ENCODE measurements at places on chromosomes 1 and 21.

- no peak for DNase-seq
Observed at GRCh38 chr1:216913976-216914375, 190.7 kb upstream of the ESRRG start.

DNA sequence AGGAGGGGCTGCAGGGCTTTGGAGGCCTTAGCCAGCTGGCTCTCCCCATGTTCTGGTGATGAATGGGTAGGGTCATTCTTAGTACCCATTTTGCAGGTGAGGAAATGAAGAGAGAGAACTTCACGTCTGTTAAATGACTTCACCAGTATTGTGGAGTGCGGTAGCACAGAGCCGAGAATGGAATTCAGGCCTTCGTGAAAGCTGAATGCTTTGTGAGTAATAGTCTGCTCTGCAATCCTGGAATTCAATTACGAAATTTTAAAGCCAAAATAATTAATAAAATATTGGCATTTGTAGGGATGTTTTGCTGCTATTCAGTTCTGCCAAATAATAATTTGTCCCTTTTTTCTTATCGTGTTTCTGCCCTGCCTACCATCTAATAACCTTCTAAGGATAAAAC is 197.7 kb downstream of the GREM2 start:
- no peak for DNase-seq

DNA sequence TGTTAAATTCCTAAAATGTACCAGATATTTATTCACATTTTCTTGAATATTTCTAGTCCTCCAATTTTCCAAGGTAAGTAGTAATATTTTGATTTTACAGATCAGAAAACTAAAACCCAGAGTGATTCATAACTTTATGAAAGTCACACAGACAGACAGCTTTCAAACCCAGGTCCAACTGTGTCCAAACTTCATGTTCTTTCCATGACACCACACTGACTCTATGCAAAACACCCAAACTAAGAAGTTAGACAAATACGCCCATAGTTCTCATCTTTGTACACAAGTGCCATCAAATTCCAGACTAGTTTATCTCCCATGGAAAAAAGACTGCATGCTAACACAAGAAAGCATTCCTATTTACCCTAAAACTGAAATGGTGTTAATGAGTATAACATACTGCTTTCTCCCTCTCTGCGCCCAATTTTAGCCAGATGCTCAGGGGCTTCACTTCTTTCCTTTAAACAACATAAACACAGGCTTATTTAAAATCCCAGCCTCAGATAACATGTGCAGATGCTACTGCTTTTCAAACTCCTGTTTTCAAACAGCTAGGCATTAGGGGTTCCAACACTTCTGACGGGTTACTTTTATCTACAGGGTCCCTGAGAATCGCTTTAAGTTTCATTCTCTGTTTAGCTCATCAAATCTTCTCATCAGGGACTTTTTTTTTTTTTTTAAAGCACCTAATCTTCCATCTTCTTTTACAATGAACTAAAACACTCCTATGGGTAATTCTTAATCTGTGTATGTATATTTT is 44.6 kb downstream of the WASF2 start:
- DNase-seq = no peak

DNA sequence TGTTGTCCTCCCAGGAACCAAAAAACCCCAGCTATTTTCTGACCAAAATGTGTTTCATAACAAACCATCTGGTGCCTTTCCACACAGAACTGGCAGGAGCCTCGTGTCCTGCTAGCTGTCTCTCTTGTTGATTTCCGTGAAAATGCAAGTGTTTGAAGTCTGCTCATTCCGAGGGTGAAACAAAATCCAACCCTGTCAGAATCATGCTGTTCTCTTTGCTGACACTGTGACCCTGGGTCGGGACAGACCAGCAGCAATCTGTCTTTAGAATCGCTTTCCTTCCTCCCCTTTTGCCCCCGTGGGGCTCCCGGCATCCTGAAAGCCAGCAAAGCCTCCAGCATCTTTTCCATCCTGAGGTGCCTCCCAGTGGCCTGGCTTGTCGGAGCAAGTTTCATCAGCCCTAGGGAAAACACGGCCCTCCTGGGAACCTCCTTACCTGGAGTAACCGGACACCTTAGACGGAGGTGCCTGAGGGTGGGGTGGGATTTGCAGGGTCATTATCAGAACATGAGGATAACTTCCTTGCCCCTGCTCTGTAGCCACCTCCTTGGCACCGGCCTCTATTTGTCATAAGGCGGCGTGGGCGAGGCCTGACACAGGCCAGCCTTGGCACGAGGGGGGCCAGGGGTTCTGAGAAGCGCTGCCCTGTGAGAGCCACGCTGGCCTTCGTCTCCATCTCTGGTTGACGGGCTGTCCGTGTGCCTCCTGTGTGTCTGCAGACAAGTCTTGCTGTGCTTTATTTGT is 24.9 kb downstream of the LDLRAP1 start:
- no peak for DNase-seq

- no peak for DNase-seq
Observed at GRCh38 chr1:169899519-169900217, 6.0 kb upstream of the SCYL3 start.

DNA sequence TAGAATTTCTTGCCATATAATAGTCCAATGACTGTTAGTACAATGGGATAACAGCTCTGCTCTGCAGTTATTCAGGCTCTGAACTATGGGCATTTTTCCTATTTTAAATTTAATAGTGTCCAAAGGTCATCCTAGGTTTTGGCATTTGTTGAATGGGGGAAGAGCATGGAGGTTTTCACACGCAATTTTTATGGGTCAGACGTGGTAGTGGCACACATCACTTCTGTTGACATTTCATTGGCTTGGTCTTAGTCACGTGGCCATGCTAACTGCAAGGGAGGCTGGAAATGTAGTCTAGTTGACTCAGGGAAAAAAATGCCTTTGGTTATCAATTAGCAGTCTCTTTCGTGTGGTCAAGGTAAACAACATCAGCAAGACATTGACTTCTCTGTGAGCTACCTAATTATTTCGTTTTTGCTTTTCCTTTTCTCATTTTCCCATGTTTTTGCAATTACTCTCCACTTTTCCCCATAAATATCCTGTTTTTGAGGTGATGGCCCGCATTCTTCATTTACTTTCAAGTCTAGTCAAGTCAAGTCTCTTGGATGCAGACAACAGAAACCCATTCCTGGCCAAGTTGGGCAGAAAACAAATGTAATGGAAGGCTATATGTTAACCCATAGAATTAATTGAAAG is 82.8 kb downstream of the DYRK1A start:
- DNase-seq = no peak

DNA sequence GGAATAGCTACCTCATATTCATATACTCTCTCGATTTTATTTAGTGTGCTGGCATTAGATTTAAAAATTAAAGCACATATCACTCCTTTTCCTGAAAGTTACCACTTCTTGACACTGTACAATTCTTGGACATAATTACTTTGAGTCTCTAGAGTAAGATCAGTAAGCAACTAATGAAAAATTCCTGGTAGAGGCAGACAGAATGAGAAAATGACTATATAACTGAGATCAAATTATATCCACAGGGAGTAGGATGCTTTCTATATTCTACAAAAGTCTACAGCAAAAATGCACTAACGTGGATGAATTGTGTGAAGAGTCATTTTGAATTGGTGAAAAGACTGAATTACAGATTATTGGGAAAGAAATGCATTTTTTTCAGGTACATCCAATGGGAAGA is 445.7 kb downstream of the PTBP2 start:
- DNase-seq = no peak

DNA sequence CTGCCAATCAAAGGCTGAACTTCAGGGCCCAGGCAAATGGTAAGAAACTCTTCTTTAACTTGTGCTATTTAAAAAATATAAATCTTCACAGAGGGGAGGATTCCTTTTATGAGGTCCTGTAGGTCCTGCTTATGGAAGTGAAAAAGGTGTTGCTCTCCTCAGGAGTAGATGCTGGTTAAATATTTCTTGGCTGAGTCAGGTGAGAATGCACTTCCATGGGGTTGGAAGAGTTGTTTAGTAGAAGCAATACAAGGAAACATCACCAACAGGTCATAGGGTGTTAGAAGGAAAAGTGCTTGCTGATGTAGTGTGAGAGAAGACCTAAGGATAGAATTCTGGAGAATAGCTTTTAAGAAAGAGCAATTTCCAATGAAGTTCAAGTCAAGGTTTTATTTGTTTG is 42.2 kb upstream of the ATP1A1 start:
- no peak for DNase-seq

DNA sequence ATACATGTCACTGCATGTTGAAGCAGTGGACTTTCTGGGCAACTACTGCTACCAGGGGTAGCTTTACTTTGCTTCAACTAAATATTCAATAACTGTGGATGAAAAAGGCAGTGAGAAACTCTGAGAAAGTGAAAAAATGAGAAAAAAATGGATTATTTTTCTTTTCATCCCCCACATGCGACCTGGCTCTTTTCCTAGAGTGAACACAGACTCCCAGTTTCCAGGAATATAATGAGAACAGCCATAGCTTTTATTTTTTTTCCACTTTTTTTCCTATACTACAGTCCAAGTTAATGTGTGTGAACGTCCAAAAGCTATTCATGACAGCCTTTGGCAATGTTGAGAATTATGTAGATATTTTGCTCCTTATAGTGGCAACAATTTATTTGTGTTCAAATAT is 230.4 kb downstream of the DNM3 start:
- no peak for DNase-seq
